Fibroblast of lung (primary cell): ENCODE measurements at places on chromosomes 7 and 10. TPM values are rescaled to one million over a fixed set of nuclear protein-coding genes. Genes with fewer than 3 reads are reported as not detected.

MBLAC1 gene
- polyA plus RNA-seq: 0.75 and 1.1 TPM in 2 replicates

DNA sequence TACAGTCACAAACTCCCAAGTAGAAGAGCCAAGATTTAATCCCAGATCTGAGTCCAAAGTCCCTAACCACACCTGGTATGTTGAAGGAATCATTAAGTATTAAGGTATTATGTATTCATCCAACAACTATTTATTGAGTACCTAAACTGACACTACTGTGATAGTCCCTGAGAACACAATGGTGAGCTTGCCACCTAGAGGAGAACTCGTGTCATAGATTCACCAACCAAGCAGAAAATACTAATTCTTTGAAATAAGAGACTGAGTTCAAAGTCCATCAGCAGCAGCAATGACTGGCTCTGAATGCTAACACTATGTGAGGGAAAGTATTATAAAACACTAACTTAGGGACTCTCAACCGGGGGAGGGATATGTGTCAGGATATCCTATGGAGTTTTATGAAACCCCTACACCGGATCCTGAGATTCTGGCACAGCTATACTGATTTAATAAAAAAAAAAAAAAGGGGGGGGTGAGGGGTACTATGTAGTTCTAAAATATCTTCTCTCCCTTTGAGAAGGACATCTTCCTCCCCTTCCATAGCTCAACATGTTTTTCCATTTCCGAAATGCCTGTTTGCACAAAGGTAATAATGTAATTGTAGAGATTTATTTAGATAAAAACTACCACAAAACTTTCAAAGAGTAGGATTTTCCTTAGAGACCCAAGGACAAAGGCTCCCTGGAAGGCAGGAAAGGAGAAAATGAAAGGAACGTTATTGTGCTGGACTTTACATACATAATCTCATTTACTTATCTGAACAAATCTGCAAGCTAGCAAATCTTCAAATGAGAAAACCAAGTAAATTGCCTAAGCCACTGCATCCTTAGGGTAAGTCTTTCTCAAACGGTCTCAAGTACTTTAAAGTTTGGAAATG is 1.6 kb downstream of the NCOA4 start:
- peak; percentile 82 for DNase-seq

GRCh38 chr7:86846494-86847190 is 202.9 kb downstream of the GRM3 start:
- DNase-seq: no peak

DNA sequence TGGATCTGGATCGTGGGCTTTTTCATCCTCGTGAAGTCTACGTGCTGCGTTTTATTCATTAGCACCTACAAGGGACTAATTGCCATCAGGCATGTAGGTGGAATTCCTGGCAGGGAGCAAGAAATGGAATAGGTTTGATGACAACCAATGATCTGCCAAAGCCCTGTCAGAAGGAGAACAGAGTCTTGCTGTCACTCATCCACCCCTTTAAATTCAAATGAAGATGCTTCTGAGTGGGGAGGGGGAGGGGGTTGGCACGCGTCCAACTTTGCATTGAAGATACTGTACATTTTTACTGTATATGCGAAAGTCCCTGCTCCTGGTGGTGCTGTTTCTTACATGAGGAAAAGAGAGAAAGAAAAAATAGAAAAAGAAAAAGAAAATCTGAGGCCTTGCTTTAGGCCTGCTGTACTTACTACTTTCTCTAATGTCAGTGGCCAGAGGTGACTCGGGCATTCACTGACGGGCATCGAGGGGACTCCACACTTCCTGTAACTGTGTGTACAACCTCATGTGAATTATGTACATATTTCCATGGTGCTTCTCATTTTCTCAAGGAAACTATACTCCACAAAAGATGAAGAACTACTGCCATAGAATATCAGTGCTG is 569.1 kb downstream of the INHBA start:
- no peak for DNase-seq

GRCh38 chr7:87413951-87414793 is 61.3 kb downstream of the ABCB4 start:
- peak; percentile 34 for DNase-seq

DNA sequence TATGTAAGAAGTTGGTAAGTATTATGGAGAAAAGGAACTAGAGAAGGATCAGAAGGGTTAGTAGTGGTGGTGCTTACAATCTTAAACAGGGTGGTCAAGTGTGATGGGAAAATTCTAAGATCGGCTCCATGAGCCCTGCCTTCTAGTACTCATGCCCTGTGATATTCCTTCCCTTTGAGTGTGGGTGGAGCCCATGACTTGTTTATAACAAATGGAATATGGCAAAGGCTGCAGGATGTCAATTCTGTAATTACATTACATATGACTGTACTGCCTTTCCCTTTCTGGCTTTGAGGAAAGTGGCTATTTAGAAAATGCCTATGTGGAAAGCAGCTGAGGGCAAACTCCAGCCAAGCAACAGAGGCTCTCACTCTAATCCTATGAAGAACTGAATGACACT is 309.6 kb downstream of the AGMO start:
- no peak for DNase-seq
